ENCODE measurements at places on chromosomes 13 and 19. TPM values are rescaled to one million over a fixed set of nuclear protein-coding genes. Genes with fewer than 3 reads are reported as not detected.

DNA sequence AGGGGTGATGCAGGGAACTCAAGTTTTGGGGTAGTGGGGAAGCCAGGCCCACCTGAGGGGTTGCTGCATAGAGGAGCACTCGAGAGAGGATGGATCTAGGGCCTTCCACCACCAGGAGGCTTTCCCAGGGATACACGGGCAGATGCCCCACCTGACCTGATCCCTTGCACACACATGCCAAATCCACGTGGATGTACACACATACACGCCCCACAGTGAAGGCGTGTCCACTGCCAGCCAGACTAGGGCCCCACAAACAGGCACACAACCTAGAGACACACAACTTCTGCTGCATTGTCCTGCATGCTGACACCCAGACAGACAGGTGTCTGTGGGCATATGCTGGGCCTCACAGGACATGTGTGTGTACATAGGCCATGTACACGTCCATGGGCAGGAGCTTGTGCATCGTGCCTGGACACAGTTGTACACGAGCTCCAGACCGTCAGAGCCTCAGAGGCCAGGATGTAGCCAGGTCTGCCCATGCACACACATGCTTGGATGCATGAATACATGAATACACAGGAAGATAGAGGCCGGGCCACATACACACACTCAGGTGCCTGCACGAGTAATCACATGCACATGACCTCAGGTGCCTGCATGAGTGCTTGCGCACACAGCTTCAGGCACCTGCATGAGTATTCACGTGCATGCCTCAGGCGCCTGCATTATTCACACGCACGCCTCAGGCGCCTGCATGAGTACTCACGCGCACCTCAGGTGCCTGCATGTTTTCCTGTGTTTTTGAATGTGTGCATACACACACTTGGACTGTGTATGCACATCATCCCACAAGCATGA, 8.9 kb downstream of the CCDC97 start:
- no peak for DNase-seq

DNA sequence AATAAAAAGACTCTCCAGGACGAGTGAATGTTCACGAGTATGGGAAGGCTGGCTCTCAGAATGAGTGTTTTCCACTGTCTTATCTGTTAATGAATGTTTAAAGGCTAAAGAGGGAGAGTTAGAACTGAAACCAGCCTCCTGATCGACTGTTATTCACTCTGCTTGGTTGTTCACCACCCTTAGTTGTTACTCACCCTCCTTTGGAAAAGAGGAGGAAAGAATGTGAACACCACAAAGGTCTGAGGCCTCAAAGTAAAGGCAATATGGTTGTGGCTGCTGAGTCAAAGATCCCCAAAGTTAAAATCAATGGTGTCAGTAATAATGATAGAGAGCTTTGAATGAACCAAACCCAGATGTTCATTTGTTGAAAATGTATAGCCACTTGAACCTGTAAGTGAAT, 1793.2 kb upstream of the PCDH20 start:
- no peak for DNase-seq

- no peak for DNase-seq
These were observed 346.4 kb downstream of the FGF9 start for GRCh38 chr13:22017226-22017625.

GJA3 gene
- not detected for total RNA-seq

DNA sequence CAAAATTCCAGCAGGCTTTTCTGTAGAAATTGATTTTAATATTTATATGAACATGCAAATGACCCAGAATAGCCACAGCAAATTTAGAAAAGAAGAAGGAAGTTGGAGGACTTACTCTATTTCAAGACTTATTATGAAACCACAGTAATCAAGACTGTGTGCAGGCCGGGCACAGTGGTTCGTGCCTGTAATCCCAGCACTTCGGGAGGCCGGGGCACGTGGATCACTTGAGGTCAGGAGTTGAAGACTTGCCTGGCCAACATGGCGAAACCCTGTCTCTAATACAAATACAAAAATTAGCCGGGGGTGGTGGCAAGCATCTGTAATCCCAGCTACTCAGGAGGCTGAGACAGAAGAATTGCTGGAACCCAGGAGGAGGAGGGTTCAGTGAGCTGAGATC, 6.0 kb upstream of the FFAR2 start:
- DNase-seq, result no peak

GRCh38 chr13:66348745-66349690, 881.1 kb downstream of the PCDH9 start:
- no peak for DNase-seq

ADGRE3 gene
- total RNA-seq, result not detected

RBM26 gene
- total RNA-seq, result 67.3 TPM

DNA sequence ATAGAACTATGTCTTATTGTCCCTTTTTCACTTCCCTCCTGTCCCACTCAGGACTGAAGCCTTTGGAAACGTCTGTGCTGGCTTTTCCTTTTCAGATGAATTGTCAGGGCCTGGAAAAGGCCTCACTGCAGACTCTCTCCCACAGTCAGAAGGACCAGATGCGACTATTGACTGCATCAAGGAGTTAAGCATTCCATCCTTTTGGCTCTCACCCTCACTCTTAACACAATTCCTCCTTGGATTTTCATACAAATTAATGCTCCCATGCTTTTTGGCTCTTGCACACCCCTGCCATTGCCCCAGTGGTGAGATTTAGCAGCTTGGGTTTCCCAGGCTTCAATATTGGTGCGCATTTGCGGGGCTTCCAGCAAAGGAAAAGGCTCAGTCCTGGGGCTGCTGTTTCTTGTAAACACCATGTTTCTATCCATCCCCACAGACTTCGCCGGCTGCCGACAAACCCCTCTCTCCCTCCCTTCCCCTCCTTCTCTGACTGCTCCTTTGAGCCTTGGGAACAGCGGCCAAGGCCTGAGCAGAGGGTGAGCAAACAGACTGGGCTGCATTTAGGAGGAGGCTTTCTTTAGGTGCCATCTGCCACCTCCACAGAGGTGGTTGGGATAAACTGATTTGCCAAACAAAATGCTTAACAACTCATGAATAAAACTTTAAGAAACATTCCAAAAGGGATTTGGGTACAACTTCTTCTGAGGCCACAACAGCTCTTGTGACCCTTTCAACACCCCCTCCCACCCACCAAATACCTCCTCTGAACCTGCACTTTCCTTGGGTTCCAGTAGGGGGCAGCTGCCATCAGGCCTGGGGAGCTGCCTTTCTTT, 48.6 kb upstream of the PCDH8 start:
- DNase-seq, result peak; percentile 14

DACH1 gene
- total RNA-seq, result 0.89 TPM

DNA sequence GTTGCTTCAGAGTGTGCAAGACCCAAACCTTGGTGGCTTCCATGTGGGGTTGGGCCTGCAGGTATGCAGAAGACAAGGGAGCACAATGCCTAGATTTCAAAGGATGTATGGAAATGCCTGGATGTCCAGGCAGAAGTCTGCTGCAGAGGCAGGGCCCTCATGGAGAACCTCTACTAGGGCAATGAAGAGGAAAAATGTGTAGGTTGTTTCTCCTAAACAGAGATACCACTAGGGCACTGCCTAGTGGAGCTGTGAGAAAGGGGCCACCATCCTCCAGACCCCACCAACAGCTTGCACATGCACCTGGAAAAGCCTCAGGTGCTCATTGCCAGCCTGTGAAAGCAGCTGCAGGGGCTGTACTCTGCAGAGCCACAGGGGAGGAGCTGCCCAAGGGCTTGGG, 532.6 kb upstream of the GPC6 start:
- DNase-seq, result no peak

DNA sequence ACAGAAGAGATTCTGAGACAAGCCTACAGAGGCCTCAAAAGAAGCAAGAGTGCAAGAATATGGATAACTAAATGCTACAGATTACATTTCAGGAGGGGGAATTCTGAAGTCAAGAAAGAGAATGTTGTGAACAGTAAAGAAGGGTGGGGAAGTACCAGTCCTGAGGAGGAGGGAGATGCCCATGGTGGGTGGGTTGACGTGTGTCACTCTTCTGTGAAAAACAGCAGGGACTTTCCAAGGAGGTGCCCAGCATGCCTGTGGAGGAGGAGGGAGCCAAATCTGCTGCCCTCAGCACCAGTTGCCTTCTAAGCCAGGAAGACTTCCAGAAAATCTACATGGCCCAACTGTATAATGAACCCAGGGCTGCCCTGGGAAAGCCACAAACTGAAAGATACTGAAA, 87.7 kb downstream of the SGCG start:
- DNase-seq, result no peak

GRCh38 chr19:17860331-17860992, 752 bp downstream of the RPL18A start:
- DNase-seq, result no peak

NXNL1 gene
- total RNA-seq, result not detected

GRCh38 chr19:55907286-55907685, 24.9 kb downstream of the NLRP13 start:
- no peak for DNase-seq

DNA sequence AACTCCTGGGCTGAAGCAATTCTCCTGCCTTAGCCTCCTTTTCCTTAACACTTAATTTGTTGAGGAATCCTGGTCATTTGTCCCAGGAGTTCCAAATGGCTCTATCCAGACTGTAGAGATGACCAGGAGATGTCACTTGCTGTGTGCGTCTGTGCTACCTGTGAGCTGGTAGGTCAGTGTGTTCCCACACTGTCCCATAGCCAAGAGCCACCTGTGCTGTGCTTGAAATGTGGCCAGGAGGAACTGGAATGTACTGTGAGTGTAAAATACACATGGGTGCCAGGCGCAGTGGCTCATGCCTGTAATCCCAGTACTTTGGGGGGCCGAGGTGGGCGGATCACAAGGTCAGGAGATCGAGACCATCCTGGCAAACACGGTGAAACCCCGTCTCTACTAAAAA, 29.4 kb upstream of the KDM4B start:
- no peak for DNase-seq

DNA sequence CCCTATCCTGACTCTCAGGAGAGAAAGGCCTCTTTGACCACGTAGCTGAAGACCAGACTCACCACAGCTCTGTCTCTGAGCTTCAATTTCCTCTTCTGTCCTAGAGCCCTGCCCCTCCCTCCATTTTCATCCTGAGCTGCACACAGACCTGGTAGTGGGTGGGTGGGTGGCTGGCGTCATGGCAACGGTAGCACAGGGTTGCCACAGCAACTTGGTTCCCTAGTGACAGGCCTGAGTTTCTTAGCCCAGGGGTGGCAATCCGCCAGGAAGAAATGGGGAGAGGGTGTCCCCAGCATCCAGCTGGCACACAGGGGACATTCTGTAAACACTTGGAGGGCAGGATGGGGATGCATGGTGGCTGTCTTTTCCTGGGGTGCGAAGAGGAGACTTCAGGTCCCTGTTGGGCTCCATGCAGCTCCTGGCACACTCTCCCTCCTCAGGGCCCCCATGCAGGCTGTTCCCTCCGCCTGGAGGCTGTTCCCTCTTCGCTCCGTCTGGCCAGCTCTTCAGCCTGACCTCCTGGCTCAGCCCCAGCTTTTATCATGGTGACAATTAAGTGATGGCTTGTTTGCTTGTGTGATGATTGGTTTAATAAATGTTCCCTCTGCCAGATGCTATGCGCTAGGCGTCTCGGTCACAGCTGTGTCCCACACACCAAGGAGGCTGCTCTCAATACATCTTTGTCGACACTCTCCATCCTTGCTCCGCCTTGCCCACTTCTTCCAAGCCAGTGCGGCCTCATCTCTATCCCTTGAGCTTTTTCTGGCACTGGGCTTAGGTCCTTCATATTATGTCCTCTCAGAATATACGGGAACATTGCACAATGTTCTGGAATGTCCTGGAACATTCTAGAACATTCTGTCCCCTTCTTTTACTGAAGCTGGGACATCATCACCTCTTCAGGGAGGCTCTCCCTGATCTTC, 7.4 kb upstream of the KLHL26 start:
- no peak for DNase-seq

GRCh38 chr13:91652404-91653301, 254.2 kb downstream of the GPC5 start:
- DNase-seq, result no peak

GRCh38 chr13:103431856-103432255, 365.6 kb upstream of the SLC10A2 start:
- no peak for DNase-seq

- no peak for DNase-seq
These were observed 2.1 kb downstream of the KCNK6 start for GRCh38 chr19:38321646-38322196.

FGF22 gene
- total RNA-seq, result 0.49 TPM

- no peak for DNase-seq
These were observed 25.4 kb downstream of the ALG5 start for GRCh38 chr13:36973621-36974295.

HOOK2 gene
- 17.0 TPM for total RNA-seq

- no peak for DNase-seq
These were observed 1664.0 kb downstream of the EFNB2 start for GRCh38 chr13:104871456-104871855.

EHD2 gene
- total RNA-seq, result not detected

ZNF776 gene
- total RNA-seq, result 21.7 TPM

AMER2 gene
- not detected for total RNA-seq

GRCh38 chr13:109226631-109227030, 559.8 kb downstream of the IRS2 start:
- DNase-seq, result no peak

CLEC11A gene
- 3.1 TPM for total RNA-seq

GRCh38 chr13:35927567-35928021, 203.6 kb downstream of the DCLK1 start:
- no peak for DNase-seq

Measured in CD4-positive, alpha-beta T cell (primary cell).